ENCODE measurements at places on chromosomes 16 and 17. TPM values are rescaled to one million over a fixed set of nuclear protein-coding genes. Genes with fewer than 3 reads are reported as not detected.

GRCh38 chr17:413016-413350 lies 60.4 kb upstream of the RPH3AL start:
- DNase-seq, result no peak

DNA sequence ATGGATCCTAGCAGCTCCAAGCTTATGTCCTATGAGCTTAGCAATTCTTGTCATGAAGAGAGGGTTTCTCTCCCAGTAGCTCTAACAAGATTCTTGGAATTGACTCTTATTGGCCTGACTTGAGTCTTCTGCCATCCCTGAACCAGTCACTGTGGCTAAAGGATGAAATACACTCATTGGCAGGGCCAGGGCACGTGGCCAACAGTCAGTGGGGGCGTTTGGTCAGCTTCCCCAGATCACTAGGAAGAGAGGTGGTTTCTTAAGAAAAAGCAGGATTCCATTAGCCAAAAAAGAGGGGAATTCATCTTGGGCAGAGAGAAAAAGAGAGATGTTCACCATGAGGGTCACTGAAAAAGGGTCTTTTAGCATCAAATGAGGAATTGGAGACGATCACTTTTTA lies 363.2 kb downstream of the SNX29 start:
- DNase-seq, result no peak

Gene WNT9B
- total RNA-seq, result not detected

Gene MT3
- total RNA-seq, result not detected

Gene CHAD
- not detected for total RNA-seq
